ENCODE measurements at places on chromosomes 1 and 21.

DNA sequence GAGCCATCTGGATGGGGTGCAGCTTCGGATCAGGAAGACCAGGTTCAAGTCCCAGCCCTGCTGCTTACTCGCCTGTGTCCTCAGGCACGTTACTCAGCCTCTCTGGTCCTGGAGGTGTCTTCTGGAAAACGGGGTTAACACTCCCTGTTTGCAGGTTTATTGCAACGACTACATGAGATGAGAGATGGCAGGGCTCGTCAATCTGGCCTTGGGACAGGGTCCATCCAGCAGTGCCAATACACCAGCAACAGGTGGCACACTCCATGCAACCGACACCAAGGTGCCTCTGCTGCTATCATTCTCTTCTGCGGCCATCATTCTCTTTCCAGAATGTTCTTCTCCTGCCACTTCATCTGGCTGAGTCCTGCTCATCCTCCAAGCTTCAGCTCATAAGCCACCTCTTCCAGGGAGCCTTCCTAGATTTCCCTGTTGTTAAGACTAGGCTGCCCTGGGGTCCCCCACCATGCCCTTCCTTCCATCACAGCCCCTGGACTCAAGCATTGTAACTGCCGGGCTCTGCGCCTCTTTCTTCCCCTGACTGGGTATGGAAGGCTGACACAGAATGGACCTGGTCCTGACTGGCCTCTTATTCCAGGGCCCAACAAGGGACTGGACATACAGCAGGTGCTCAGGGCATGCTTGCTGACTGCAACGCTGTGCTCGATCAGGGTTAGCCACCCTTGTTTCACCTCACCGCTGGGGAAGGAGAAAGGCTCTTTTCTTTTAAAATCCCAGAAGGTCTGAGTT lies 87.4 kb downstream of the DMRTB1 start:
- DNase-seq, result no peak

GRCh38 chr1:15243275-15244043 lies 3.6 kb upstream of the FHAD1 start:
- peak; percentile 31 for DNase-seq

GRCh38 chr1:108828074-108828961 lies 28.6 kb downstream of the AKNAD1 start:
- no peak for DNase-seq

GRCh38 chr1:230047114-230047865 lies 19.7 kb upstream of the GALNT2 start:
- DNase-seq, result no peak

DNA sequence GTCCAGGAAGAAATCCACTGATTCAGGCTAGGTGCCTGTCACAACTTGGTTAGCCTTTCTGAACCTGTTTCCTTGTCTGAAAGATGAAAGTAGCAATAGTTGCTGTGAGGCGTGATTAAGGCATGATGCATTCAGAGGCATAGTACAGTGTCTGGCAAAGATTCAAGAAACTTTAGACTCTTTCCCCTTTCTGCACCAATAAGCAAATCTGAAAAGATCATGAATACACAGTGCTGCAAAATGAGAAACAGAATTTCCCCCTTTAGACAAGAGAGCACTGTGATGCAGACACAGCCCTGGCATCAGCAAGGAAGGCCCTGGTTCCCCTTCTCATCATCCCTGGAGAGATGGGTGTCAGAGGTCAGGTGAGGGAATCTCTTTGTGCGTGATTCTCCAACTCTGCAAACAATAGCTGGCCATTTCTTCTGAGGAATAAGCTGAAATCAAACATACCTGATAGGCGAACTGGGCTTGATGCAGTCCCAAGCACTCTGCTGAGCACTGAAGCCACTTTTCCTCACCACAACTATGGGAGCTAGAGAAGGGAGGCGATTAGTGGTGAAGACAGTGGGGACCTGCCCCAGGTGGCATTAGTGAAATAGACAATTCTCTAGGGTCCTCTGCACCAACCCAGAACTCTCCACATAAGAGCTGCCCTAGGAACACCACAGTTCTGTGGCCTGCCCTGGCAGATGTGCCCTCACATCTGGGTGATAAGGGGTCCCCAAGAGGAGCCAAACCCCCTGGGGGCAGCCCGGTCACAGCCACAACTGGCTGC lies 41.7 kb downstream of the ITPKB start:
- no peak for DNase-seq

GRCh38 chr1:9996624-9997582 lies at the start of gene RBP7:
Gene RBP7 (plus strand): TSS chr1:9997228. CDS start chr1:9997259, 31 bp downstream.
- DNase-seq, result no peak

DNA sequence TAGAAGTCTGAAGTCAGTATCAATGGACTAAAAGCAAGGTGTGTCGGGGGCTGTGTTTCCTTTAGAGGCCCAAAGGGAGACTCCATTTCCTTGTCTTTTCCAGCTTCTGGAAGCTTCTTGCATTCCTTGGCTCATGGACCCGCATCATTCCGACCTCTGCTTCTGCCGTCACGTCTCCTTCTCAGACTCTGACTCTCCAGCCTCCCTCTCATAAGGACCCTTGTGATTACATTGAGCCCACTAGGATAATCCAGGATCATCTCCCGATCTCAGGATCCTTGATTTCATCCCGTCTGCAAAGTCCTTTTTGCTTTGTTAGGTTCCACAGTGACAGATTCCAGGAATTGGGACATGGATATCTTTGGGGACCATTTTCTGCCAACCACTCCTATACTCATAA lies 265.8 kb upstream of the CSF3R start:
- DNase-seq, result no peak

GRCh38 chr1:19448491-19449439 lies 36.6 kb downstream of the CAPZB start:
- no peak for DNase-seq

DNA sequence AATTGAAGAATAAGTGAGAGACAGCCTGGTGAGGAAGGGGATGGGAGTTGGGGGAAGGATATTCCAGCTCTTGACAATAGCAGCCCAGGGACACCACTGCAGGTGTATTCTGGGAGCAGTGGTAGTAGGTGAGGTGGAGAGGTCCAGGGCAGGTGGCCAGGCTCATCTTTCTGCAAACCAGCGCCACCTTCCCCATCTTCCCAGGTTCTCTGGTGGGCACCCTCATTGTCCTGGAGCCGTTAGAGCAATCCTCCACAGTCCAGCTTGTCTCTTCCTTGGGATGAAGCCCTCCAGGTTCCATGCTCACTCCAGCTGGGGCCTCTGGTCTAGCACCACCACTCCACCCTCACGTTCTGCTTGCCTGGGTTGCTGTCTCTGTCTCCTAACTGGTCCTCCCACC lies 97.0 kb downstream of the IER5 start:
- DNase-seq, result no peak

GRCh38 chr1:90605070-90605469 lies 112.0 kb downstream of the BARHL2 start:
- DNase-seq, result no peak
